ENCODE measurements at places on chromosomes 7 and 10. TPM values are rescaled to one million over a fixed set of nuclear protein-coding genes. Genes with fewer than 3 reads are reported as not detected.

TUBAL3 gene
- polyA plus RNA-seq: 0.23 TPM

KDM7A gene
- polyA plus RNA-seq: 15.4 TPM

ATOH7 gene
- polyA plus RNA-seq: 1.2 TPM

FKBP6 gene
- 0.16 TPM for polyA plus RNA-seq

DPP6 gene
- 43.7 TPM for polyA plus RNA-seq

OR2A42 gene
- 0.53 TPM for polyA plus RNA-seq

BRI3 gene
- 92.5 TPM for polyA plus RNA-seq

CCL26 gene
- polyA plus RNA-seq: not detected

GRID2IP gene
- polyA plus RNA-seq: 1.2 TPM

ASB15 gene
- 1.7 TPM for polyA plus RNA-seq

PMS2 gene
- polyA plus RNA-seq: 15.8 TPM

AGAP9 gene
- polyA plus RNA-seq: 4.9 TPM

- no peak for DNase-seq
Measured at GRCh38 chr10:60130130-60130579, 223.8 kb upstream of the CCDC6 start.

GRCh38 chr7:50505553-50506210, 55.5 kb upstream of the FIGNL1 start:
- DNase-seq: no peak

- no peak for DNase-seq
Measured at GRCh38 chr10:83038631-83039030, 1100.7 kb upstream of the GHITM start.

DNA sequence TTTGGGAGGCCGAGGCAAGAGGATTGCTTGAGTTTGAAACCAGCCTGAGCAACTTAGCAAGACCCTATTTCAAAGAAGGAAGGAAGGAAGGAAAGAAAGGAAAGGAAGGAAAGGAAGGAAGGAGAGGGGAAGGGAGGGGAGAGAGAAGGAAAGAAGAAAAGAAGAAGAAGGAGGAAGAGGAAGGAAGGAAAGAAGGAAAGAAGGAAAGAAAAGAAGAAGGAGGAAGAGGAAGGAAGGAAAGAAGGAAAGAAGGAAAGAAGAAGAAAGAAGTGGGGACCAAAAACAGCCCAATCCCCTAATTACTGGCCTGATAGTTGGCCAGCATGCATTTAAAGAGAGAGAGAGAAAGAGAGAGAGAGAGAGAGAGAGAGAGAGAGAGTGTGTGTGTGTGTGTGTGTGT, 66.4 kb downstream of the EEPD1 start:
- DNase-seq: no peak

GRCh38 chr10:94300042-94300441, 62.7 kb downstream of the NOC3L start:
- DNase-seq: no peak

GRCh38 chr10:103192089-103192450, 1.0 kb downstream of the NT5C2 start:
- DNase-seq: no peak

DNA sequence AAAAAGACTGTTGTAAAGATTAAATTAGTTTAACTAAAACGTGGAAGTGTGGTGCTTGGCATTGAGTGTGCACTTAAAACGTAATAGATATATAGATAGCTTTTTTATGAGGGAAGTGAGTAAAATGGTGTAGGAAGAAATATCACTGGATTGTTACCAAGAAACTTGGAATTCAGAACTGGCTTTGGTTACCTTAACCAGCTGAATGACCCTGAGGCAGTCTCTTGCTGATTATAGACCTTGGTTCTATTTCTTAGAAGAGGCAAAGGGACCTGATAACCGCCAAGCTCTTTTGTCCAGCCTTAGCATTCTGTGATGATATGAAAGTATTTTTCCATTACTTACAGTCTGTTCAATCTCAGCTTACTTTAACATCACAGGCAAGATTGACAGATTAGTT, 3.8 kb downstream of the REEP3 start:
- no peak for DNase-seq

- DNase-seq: no peak
Measured at GRCh38 chr10:60238759-60239100, 150.9 kb downstream of the ANK3 start.

DNA sequence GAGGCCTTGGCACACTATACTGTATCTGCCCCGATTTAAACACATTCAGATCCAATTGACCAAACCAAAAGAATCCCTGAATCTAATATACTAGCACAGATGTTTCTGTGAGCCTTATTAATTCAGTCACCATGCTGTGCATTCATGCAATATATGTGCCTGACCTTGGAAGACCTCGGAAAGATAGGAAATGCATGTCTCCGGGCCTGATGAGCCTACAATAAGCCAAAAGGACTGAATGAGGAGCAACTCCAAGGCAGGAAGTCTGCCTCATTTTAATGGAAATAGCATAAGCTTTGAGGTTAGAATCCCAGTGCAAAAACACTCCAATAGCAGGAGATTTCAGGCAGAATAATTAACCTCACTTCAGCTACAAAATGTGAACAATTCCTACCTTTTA, 316.7 kb downstream of the LRRTM3 start:
- no peak for DNase-seq

- DNase-seq: no peak
Measured at GRCh38 chr7:8413600-8413999, 19.8 kb upstream of the NXPH1 start.

DNA sequence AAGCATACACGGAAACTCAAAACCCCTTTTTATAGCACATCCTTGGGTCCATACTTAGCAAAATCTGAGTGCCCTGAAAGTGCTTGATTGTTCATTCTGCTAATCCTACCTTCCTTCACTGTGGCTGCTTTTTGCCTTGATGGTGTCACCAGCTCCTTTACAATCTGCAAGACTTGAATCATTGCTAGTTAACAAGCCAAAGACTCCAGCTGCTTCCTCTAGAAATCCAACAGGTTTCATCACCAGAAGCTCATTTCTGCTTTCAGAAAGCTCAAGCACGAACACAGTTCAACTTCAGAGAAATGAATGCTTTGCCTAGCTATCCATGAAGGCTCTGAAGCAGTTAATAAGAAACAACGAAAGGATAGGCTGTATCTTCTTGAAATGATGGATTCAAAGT, 38.0 kb downstream of the USP6NL start:
- peak; percentile 19 for DNase-seq

DNA sequence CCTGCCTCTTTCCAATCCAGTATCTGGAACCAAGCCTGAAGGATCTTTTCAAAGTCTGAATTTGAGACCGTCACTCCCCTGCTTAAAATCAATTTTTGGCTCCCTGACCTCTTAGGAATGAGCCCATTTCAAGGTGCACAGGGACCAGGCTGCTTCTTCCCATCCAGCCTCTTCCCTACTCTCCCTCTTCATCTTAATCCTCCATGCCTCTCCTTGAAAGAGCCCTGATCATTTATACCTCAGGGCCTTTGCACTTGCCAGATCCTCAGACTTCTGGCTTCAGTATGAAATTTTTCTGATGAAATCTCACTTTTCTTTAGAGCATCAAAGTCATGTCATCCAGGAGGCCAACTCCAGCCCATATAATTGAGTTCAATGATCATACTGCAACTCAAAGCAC, 399.5 kb upstream of the CELF2 start:
- DNase-seq: no peak

- DNase-seq: no peak
Measured at GRCh38 chr7:39621784-39622411, 1.5 kb upstream of the RALA start.

DNA sequence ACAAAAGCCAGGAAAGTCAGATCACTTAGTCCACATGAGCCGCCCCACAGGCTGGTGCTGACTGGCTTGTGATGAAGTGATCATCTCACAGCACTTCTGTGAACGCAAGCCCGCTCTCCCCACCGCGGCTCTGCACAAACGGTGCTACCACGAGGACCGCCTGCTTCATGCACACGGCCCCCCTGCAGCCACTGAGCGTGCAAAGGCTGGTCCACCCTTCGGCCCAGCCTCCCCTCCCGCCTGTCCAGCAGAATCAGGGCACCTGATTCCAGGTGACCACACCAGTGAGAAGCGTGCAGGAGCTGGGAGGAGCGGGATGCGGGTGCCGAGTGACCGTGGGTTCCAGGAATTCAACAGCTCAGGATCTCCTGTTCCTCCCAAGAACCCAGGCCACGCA, 32.2 kb downstream of the MAD1L1 start:
- no peak for DNase-seq

DNA sequence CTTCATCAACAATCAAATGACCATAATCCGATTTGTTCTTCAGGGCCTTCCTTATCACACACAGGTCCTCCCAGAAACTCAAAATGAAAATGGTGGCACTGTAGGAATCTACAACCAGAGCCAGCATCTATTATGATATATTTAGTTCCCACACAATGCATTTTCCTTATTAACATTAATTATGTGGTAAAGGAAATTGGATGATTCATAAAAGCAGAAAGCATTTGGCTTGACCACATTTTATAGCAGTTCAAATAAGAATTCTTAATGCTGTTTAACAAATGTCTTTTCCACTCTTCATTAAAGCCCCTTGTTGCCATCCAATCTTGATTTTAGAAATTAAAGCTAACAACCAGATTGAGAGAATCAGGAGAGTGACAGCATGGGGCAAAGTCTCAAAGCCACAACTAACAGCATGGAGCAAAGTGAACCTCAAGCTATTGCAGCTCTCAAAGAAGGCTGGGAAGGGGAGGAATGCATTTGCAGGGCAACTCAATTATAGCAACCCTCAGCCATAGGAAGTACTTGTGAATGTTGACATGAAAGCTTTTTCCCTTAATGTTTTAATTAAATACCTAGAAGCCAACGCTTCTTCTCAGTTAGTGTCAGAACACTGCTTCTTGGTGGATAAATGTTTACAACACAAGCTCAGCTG, 549.1 kb downstream of the NXPH1 start:
- DNase-seq: no peak

DNA sequence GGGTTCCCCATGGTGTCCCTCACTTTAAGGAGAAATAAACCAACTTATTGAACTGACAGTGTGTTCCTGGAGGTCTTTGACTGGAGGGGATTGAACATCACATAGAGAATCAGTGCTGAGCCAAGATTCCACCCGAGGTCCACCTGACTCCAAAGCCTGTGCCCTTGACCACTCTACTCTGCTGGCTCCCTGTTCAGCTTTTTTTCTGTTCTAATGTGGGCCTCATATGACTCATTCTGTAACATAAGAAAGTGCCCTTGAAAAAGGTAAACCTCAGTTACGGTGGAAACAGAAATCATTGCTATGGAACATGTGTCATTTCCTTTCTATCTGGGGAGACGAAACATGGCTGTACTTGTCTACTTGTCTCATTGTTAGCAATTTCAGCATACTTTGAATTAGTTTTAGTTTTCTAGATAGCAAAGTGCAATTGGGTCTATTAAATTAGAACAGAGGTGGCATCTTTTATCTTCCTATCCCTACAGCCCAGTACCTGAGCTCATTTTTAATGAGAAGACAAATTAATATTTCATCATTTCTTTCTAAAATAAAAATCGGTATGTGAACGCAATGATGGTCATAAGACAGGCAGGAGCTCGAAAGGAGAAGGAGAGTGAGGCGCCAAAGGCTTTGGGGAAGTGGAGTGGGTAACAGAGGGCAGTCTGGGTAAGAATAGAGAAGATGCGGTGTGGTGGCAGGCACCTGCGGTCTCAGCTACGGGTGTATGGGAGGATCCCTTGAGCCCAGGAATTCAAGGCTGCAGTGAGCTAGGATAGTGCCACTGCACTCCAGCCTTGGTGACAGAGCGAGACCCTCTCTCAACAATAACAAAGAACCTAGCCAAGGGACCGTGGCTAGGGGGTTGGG, 1.5 kb downstream of the GSDME start:
- no peak for DNase-seq

DNA sequence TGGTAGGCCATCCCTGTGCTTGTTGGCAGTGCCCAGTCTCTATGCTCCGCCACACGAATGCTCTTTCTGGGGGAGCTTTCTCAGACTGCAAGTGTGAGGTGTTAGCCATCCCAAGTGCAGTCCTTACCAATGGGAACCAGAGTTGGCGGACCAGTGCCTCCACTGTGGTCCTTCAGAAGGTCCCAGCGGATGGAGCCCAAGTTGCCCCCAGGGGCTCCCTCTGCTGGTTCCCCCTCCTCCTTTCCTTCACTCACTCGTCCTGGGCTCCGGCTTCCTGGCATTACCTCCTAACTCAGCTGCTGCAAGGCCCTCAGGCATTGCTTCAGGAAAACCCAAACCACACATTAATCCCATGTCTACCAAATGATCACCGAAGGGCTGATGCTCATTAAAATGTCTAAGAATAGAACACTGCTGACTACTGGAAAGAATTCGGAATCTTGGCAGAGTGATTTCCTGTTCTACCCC, 139.8 kb downstream of the CUBN start:
- no peak for DNase-seq

- no peak for DNase-seq
Measured at GRCh38 chr10:44380829-44381600, 3.9 kb downstream of the CXCL12 start.

DNA sequence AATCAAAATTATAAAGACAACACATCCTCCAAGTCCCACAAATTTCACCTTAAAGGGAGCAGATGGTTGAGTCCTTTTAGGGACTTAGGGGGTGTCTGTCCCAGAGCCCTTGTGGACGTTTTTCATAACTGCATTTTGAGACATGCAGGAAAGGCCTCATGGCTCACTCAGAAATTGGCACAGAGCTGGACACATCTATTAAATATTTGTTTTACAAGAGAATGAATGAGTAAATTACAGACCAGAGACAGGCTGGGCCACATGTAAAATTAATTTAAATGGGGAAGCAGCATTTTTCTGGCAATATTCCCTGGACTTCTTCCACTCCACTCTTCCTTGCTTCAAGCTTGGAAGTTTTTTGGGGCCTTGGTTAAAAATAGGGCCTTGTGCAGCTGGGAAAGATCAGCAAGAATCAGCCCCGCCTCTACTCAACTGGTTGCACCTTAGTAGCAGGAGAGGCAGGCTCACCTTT, 20.0 kb downstream of the LAMB1 start:
- DNase-seq: peak; percentile 48

- no peak for DNase-seq
Measured at GRCh38 chr10:78419481-78420265, 386.0 kb downstream of the RPS24 start.
